Dermis microvascular lymphatic vessel endothelial cell (primary cell): ENCODE measurements at places on chromosomes 4 and X. TPM values are rescaled to one million over a fixed set of nuclear protein-coding genes. Genes with fewer than 3 reads are reported as not detected.

DNA sequence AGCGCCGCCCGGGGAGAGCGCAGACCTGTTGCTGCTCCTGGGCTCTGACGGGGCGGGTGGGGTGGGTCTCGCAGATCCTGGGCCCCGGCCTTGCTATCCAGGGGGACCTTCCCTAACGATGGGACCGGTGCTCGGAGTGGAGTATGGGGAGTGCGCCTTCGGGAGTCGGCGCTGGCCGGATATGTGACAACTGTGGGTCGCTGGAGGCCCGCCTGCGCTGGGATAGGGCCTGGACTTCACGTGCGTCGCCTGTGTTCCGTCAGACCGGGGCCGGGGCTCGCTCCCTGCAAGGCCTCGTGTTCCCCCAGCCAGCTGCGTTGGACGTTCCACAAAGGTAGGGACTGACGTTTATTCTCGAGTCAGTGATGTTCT is 1.3 kb downstream of the TBL1X start:
- DNase-seq = peak; percentile 46

- DNase-seq = peak; percentile 30
Measured at GRCh38 chrX:10486373-10486772, 134.0 kb downstream of the MID1 start.

DNA sequence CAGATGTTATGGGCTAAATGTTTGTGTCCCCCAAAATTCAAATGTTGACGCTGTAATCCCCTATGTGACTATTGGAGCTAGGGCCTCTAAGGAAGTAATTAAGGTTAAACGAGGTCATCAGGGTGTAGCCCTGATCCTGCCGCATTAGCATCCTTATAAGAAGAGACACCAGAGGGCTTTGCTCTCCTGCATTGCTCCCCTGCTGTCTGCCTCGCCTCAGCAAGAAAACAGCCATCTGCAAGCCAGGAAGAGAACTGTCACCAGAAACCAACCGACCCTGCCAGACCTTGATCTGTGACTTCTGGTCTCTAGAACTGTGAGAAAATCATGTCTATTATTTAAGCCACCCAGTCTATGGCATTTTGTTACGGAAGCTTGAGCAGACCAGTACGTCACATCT is 331.9 kb downstream of the DCTD start:
- DNase-seq = no peak

DNA sequence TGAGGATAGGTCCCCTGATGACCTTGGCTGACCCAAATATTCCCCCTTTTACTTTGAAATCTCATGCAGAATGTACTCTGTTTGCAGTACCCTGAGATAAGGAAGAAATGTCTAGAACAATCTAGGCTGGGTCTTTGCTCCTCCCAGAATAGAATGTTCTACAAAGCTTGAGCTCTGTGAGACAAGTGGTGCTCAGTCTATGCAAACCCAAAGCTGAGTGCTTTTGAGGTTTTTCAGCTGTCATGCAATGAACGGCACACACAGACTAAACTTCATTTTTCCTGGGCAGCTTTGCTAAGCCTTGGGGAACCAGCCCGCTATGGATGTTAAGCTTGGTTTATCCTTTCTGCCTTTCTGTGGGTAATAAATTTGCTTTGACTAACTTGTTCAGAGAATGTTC is 513.6 kb downstream of the FAT4 start:
- DNase-seq = no peak

The CACNA1F gene
- total RNA-seq = under 0.01 TPM in 2 replicates

The PAGE4 gene
- total RNA-seq = not detected in 2 replicates
